Fibroblast of skin of left biceps (primary cell): ENCODE measurements at places on chromosomes 16 and 17.

- no peak for DNase-seq
These were observed 30.1 kb downstream of the ADAMTS18 start for GRCh38 chr16:77404775-77405174.

DNA sequence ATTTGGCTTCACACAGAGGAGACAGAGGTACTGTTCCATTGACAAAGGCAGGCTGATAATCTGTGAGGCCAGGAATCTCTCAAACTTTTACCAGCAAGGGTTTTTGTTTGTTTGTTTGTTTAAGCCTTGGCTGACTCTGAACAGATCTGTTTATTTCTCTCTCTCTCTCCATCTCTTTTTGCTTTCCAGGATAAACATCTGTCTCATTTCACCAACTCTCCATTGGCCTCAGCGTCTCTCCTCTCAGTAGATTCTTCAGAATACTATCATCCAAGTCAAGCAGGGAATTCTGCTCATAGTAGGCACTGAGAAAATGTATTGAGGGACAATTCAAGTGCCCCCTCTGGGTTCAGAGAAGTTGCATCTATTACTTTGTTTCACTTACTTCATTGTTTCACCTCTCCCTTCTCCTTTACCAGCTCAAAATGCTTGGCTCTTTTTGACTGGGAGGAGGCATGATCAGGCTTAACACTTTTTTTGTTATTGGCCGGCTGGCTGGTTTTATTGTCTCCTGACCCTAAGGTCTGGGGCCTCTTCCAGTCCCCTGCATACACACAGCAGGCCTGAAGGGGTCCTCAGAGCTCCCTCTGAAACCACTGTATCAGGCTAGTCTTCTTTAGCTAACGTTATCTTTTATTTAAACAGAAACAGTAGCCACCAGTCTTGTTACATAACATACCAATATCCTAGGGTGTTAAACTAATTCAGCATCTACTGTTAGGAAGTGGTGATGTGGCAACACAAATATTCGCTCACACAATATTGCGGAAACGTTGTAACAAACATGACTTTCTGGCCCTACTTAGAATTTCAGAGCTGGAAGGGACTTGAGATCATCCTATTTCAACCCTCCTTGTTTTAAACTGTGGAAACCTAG lies 2.0 kb upstream of the YPEL2 start:
- peak; percentile 56 for DNase-seq

DNA sequence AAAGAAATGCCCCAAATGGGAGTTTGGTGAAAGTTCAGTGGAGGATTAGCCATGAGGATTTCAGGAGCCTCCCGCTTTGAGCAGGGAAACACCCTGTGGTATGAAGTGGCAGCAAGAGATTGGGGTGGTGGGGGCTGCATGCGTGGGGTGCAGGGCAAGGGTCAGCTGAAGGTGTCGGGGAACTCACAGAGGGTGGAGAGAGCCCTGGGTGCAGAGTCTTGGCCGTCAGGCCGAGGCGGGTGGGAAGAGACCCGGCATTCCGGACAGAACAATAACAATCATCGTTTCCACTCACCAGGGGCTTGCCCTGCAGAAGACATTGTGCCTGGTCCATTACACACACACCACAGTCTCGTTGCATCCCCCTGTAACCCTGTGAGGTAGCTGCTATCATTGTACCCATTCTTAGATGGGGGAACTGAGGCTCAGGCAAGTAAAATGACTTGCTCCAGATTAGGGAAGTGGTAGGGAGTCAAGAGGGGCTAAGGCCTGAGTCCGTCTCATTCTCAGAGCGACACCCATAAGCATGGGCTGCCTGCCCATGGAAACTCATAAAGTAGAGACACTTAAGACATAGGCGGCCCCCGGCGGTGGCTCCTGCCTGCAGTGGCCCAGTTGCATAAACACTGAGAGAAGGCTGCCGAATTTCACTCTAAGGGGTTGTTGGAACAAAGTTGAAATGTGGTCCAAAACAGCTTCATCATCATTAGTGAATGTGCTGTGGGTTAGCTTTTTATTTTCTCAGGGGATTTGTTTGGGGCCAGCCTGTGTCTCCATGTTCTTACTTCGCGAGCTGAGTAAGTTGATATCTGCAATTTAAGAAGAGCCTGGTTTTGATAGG lies 93.3 kb downstream of the CMIP start:
- peak; percentile 31 for DNase-seq

DNA sequence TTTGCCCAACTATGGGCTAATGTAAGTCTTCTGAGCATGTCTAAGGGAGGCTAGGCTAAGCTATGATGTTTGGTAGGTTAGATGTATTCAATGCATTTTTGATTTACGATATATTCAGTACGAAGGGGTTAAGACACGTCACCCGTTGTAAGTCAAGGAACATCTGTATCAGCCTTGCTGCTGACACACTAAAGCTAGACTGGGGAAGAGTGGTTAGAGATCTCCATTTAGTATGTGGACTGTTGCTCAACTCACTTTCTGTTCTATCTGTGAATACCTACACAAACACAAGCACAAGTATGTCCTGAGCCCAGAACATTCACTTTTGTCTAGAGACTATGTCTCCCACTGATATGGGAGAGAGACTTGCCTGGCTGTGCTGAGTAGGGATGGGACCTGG lies 71.5 kb downstream of the VMP1 start:
- DNase-seq: no peak

- DNase-seq: no peak
These were observed 4.7 kb downstream of the SLC22A31 start for GRCh38 chr16:89195521-89196171.

GRCh38 chr17:20028443-20028842 lies 19.3 kb downstream of the SPECC1 start:
- no peak for DNase-seq

- DNase-seq: no peak
These were observed 17.1 kb downstream of the TBX2 start for GRCh38 chr17:61416540-61417363.

GRCh38 chr17:57916925-57917858 lies 38.0 kb downstream of the CUEDC1 start:
- DNase-seq: no peak

DNA sequence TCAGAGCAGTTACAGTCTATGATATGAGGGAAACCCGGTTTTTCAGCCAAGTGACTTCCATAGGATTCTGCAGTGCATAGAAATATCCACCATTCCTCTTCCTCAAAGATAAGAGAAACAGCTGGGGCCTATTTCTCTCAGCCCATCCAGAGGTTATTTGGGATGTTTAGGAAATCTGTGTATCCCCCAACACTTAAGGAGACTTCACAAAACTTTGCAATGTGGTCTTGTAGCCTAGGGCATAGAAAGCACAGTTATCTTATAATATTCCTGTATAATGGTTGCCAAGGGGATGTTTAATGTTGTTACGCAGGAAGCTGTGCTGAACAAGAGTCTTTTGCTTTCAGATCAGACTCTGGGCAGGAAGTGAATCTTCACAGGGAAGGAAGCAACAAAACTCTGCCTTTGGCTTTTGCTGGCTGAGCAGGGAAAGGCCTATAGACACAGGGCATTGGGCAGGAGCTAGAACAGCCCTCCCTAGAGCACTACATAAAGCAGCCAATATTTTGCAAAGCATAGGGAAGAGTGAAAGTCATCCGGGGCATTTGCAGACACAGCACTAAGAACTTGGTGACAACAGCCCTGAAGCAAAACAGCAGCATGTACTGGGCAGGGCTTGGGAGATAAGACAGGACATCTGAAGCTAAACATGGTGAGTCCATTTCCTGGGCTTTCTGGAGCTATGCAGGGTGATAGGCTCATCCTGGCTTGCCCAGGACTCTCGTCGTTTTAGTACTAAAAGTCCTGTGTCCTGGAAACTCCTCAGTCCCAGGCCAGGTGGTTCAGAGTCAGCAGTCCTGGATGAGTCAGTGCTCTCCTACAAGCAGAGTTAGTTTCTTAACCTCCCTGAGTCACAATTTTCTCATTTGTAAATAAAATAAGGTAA lies 18.7 kb upstream of the BEAN1 start:
- no peak for DNase-seq

DNA sequence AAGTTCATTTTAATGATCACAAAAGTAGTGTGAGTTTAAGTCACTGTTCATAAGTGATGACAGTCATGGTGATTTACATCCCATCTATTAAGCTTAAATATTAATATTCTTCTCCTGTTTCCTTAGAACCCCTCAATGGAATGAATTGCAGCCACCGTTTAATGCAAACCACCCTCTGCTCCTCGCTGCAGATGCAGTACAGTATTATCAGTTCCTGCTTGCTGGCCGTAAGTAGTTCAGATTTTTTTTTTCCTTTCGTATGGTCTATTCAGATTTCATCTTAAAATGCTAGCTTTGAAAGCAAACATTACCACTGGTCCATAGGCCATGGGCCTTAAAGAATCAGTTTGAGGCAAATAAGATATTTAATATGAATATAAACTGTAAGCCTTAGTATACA lies 359.0 kb upstream of the TBX2 start:
- DNase-seq: no peak

GRCh38 chr16:56916571-56917403 lies 15.2 kb upstream of the HERPUD1 start:
- no peak for DNase-seq

DNA sequence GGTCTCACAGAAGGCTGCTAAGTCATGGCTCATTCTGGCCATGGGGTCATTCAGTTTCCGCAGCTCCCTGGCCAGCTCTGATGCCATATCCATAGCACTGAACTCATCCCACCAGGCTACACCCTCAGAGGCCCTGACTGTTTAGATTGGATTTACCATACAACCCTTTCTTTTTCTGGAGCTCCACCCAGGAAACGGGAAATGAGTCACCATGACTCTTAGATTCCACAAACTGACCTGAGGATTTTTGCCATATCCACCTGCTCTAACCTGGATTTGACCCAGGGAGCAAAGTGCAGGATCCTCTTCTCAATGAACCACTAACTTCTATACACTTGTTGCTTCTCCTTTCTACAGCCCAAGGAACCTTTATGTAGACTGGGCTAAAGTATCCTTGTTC lies 20.3 kb upstream of the CALB2 start:
- no peak for DNase-seq

DNA sequence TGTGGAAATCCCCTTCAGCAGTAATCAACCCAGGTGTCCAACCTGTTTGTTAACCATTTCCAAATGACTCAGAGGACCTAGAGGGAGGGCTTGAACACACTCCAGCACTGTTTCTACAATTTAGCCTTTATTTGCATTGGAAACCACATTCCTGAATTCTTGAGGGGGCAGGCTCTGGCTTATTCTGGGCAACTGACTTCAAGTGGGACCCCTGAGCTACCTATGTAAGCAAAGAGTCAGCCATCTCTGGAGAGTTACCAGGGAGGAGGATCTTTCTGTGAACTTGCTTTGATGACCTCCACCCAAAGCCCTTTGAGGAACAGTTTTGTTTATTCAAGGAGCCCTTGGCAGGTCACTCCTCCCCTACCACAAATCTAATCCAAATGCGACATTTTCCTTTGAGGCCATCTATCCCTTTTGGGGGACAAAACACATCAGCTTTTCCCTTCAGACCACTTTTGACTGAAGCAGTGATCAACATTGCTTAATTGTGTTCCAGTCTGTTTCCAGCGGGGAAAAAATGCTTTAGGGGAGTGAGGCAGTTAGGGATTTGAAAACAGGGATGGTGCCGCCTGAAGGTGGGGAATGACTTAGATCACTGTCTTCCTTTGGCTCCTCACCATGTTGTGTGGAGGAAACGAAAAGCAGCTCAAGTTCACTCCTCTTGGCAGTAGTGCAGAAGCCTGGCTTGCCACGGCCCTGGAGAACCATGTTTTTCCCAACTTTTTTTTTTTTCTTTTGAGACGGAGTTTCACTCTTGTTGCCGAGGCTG lies 46.2 kb downstream of the TUBD1 start:
- DNase-seq: no peak
